NCI-H2081 (cell line): ENCODE measurements at places on chromosomes 6 and 20.
A peak's percentile ranks its signal among the peaks of the same experiment; 100 is the strongest.

DNA sequence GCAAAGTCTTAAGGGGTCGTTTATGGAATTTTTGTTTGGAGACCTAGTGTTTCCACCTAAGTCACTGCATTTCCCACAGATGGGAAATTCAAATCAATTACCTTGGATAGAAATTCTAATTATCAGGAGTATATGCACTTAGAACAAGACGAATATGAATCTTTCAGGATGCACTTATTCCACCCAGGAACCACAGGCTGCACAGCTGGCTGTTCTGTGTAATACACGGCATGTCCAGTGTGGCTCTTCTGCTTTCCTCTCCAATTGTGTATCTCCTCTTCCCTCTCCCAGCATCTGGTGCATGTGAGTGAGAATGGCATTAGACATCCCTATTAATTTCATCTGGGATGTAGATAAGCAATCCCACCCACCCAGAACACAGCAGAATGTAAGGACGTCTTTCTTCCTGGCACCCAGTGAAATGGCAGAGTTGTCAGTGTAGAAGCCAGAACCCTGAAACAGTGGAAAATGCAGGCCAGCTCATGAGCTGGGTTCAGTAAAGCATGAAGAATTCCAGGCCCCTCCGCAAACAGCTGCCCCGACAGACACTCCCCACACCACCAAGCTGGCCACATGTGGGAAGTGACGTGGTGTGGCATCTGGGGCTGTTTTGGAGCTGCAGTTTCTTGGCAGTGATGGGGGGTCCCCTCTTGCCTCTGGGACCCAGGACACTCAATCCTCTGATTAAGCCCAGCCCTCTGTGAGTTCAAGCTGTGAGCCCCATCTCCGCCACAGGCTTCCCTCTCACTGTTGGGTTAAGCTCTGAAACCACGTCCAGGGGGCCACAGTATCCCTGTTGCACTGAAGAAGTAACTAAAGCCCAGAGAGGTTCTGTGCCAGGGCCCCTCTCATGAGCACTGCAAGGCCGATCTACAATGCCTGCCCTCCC, 180.1 kb upstream of the CST7 start:
- no peak for DNase-seq

DNA sequence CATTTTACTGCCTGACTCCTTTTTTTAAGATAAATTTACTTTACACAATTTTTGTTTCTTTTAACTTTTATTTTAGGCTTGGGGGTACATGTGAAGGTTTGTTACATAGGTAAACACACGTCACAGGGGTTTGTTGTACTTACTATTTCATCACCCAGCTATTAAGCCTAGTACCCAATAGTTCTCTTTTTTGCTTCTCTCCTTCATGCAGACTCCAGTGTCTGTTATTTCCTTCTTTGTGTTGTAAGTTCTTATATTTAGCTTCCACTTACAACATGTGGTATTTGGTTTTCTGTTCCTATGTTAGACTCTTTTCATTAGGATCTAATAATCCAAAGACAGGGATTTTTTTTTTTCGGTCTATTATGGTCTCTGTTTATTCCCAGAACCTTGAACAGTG, 83.5 kb upstream of the CCN6 start:
- DNase-seq, result no peak

DNA sequence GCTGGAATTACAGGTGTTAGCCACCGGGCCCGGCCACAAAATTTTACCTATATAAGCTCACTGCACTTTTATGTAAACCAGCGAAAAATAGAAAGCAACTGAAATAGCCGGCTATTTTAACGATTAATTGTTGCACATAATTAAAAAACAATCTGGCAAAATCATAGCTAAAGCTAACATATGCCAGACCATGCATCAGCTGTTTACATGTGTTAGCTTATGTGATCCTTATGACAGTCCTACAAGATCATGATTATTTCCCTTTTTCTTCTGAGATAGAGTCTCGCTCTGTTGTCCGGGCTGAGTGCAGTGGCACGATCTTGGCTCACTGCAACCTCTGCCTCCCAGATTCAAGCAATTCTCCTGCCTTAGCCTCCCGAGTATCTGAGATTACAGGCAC, 157.0 kb downstream of the ZFP64 start:
- no peak for DNase-seq

- no peak for DNase-seq
Measured at GRCh38 chr20:45459606-45460005, 9.9 kb upstream of the WFDC2 start.

- DNase-seq, result no peak
Measured at GRCh38 chr6:10541591-10541990, 20.4 kb downstream of the GCNT2 start.

GRCh38 chr6:26388014-26388413, 5.1 kb downstream of the BTN2A2 start:
- no peak for DNase-seq

DNA sequence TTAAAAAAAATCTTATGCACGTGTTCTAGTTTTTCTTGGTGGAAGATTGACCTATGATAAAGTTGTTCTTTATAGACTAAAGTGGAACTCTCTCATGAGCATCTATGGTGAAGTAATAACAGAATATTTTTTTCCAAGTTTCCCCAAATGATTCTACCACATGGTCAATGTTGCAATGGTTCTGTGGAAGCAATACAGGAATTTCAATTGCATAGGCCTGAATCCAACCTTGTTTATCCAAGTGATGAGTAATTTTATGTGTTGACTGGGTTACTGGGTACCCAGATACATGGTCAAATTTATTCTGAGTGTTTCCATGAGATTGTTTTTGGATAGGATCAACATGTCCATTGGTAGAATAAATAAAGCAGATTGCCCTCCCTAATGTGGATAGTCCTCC, 581.5 kb downstream of the MMUT start:
- DNase-seq, result no peak

DNA sequence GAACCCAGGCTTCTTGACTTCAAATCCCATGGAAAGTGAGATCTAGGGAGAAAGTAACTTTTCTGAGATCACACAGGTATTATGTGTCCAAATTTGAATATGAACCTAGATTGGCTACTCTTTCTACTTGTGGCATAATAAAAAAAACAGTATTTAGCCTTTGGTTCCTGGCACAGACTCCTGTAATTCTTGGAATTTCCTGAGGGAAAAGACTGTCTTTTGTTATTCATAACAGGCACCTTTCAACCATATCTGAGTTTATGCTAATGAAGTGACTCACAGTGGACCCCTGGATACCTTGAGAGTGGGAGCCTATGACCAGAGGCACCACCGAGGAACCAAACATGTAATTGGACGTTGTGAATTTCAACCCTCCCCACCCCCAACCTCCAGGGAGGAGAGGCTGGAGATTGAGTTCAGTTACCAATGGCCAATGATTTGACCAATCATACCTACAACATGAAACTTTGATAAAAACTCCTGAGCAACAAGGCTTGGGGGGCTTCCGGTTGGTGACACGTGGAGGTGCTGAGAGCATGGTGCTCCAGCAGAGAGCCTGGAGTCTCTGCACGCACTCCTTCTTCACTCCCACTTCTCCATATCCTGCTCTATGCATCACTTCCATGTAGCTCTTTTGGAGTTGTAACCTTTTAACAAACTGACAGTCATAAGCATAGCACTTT, 48.8 kb downstream of the LAMA4 start:
- no peak for DNase-seq

DNA sequence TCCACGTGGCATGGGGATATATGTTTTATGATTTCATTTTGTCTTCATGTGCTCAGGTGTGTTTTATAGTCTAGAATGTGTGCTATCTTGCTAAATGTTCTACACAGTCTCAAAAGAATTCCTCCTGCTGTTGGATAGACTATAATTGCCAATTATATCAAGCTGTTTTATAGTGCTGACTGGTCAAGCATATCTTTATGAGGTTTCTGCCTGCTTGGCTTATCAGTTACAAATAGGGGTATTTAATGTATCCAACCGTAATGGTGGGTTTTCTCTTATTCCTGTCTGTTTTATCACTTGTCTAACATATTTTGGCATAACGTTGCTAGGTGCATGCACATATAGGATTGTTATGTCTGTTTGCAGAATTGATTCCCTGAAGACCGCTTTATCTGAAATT, 201.3 kb downstream of the EYS start:
- DNase-seq, result peak; percentile 1

DNA sequence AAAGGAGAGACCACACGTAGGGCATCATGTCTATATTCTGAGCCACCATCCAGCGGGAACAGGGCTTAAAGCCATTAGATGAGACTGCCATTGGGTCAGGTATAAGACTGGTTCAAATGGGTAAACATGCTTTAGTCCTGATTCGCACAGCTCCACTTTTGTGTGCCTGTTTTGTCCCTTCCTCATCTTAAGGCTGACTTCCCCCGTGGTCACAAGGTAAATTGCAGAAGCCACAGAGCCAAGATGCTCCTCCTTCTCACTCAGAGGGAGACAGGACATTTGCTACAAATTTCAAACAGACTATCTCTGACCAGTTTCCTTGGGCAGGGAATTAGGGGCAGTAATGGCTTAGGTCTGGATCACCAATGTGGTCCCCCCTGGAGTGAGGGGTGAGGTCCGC, 11.4 kb upstream of the IFNGR1 start:
- DNase-seq, result no peak

- no peak for DNase-seq
Measured at GRCh38 chr20:19929012-19929360, 88.2 kb upstream of the NAA20 start.

GRCh38 chr6:117174835-117175360, 90.5 kb upstream of the VGLL2 start:
- DNase-seq, result no peak

GRCh38 chr6:97958134-97958533, 675.1 kb upstream of the MMS22L start:
- no peak for DNase-seq

DNA sequence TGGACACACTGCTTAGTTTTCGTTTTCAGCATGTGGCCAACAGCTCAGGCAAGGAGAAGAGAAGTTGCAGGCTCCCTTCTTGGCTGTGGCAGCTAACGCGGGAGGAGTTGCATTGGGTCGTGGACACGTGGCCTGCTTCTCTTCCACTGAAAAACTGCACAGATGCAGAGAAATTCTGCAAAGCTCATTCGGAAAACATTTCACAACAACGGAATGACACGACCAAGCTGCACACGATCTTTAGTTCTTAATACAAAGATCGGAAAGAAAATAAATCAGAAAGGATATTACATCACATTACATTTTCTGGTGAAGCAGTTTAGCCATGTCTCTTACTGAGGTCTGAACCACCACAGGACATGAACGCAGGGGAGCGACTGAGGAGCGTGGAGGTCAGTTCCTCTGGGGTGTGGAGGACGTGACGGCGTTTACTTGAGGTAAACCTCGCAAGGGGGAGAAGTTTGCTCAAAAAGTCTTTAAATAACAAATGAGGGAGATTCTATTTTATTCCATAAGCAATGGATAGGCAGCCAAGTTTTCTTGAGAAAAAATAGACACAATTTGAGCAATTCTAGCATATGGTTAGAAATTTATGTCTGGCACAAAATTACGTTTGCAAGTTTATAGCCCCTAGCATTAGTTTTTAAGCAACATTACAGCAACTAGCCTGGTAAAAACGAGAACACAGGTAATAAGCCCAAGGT, 178.3 kb downstream of the THBS2 start:
- DNase-seq, result no peak

DNA sequence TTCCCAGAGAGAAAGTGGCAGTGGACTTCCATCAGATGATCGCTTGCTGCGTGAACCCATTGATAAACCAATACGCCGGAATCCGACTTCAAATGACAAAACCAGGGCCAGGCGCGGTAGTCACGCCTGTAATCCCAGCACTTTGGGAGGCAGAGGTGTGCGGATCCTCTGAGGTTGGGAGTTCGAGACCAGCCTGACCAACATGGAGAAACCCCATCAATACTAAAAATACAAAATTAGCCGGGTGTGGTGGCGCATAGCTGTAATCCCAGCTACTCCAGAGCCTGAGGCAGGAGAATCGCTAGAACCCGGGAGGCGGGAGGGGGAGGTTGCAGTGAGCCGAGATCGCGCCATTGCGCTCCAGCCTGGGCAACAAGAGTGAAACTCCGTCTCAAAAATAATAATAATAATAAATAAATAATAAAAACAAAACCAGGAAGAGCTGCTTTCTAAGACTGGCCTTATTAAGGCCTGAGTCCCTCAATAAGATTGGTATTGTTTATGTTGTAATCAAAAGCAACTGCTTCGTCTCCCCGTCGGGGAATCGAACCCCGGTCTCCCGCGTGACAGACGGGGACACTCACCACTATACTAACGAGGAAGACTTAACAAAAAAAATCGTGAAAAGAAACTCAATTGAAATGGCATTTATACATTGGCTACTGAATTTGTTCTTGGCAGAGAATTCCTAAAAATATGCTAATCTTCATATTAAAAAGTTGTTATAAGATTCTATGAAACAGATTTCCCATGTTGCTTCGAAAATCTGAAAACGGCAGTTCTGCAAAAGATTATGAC, 110.2 kb upstream of the ZNF184 start:
- peak; percentile 41 for DNase-seq

- DNase-seq, result no peak
Measured at GRCh38 chr6:41155132-41155805, 1.1 kb upstream of the TREML1 start.

DNA sequence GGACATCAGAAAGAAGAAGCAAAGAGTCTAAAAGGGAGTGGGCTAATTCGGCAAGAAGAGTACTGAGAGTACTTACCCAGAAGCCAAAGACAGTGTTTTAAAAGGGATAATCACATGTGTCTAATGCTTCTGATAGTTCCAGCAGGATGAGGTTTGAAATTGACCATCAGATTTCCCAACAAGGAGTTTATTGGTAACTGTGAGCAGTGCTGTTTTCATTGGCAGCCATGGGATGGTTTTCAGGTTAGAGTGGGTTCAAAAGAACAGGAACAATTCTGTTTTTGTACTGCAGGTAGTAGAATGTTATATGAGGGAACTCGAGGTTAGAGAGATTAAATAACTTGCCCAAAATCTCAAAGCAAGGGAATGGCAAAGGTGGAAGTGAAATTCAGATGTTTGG, 8.5 kb downstream of the RNF217 start:
- DNase-seq, result no peak

DNA sequence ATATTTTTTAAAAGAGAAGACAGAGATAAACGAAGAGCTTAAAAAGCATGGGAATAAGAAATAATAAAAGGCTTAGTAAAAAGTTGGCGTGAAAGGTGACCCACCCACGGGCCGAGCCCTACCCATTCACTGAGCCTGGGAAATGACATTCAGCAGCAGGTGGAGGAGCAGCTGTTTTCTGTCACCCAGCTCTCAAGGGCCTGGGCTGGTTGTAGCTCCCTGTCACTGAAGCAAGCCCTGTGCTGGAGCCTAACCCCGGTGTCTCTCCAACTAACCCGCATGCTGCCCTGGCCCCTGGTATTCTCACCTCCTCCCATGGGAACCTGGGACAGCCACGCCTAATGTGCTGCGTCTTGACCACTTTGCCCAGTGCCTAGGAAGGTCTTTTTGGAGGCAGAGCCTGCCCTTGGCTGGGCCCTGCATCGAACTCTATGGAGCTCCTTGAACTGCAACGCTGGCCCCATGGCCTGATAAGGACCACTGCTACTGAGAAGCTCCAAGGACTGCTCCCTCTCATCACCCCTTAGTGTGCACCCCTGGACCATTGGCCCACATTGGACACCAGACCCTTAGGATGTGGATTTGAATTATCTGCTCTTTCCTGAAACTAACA, 68.8 kb upstream of the IYD start:
- DNase-seq, result no peak

GRCh38 chr6:117262799-117263198, 2.6 kb upstream of the VGLL2 start:
- no peak for DNase-seq
